Hematopoietic multipotent progenitor cell treated with erythropoietin and hydrocortisone succinate and interleukin-3 and kit ligand, for 8 days (in vitro differentiated cells): ENCODE measurements at places on chromosomes 12 and 14.

DNA sequence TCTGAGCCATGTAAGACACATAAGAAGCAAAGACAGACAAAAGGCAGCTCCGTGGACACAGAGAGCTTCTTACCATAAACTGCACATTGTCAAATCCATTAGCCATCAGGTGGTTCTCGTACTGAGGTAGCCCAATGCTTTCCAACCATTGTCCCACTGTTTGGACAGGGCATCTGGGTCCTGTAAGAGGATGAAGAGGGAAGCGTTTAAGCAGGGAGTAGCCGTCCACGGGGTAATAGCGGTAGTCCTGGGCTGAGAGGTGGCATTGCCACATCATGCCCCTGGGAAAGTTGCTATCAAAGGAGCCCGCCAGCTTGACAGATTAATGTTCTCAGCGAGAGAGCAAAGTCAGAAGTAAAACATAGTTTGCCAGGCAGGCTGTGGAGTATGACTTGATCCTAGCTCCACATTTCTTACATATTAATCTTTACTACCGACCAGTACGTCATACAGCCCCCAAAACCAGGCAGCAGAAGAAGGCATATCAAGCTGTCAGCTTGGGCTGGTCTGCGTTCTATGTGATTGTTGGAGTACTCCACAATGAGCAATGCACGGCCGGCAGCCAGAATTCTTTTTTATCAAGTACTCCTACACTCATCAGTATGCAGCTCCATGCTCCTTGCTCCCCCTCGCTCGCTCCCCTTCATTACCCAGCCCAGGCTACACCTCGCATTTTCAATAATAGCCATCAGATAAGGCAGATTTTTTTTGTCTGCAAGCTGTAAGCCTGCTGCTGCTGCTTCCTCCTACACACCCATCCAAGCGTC, 493.2 kb upstream of the GARIN6 start:
- no peak for DNase-seq

DNA sequence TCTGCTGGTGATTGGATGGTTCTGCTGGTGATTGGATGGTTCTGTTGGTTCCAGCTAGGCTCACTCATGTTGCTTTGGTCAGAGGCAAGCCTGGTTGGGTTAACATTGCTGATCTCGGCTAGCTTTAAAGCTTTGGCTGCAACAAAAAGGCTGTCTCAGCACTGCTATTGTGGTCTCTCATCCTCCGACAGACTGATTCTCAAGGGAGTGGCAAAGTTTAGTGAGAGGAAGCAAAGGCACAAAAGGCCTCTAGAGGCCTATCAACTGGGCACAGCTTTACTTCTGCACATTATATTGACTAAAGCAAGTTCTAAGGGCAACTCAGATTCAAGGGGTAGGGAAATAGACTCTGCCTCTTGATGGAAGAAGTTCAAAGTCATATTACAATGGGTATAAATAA, 84.7 kb upstream of the LGR5 start:
- no peak for DNase-seq

GRCh38 chr12:18810537-18811253, 72.8 kb downstream of the CAPZA3 start:
- no peak for DNase-seq

DNA sequence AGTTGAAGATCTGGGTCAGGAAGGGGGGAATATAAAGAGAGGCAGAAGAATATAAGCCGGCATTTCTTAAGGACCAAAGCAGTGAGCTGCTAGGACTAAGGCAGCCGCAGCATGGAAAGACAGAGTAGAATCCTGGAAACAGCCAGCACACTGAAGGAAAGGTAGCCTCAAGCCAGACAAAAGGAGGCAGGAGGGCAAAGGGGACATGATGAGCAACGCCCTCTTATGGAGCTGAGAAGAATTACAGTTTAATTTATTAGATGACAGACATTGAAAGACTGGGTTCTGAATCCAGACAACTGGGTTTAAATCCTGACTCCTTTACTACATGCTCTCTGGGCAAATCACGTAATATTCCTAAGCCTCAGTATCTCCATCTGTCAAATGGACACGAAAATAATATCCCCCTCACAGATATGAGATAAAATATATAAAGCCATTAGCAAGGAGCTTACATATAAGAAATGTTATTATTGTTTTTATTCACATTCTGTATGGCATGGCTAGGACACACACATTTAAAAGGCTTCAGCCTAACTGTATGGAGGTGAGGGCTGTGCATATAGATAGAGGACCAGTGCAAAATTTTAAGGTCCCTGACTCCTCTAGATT, 8.1 kb upstream of the PCED1B start:
- peak; percentile 58 for DNase-seq

- no peak for DNase-seq
These were observed 545.7 kb upstream of the MIS18BP1 start for GRCh38 chr14:45798659-45799058.

- peak; percentile 57 for DNase-seq
These were observed 27.4 kb upstream of the DDHD1 start for GRCh38 chr14:53180272-53181221.

- peak; percentile 61 for DNase-seq
These were observed 59.5 kb downstream of the ETNK1 start for GRCh38 chr12:22684140-22685118.
